ENCODE measurements at places on chromosomes 2 and 18.

GRCh38 chr2:83686863-83687262 is 772.2 kb downstream of the SUCLG1 start:
- DNase-seq = no peak

GRCh38 chr2:240655931-240656886 is 26.5 kb downstream of the AQP12B start:
- no peak for DNase-seq

GRCh38 chr2:37832590-37833197 is 92.4 kb upstream of the RMDN2 start:
- DNase-seq = no peak

DNA sequence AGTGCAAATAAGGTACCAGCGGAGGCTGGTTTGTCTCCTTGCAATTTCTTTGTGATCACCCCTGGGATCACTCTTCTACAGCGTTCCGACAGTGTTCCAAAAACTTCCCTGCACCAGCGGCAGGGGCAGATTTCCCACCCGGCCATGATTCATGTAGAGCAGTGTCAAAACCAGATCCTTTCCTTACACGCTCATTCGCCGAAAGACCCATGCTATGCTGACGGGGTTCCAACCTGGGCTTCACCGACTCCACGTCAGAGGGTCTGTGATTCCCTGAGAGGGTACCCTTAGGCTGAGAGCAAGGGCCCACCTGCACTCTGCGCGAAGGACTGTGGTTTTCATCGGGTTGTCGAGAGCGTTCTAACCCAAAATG is 423 bp upstream of the TTC27 start:
- DNase-seq = peak; percentile 30

DNA sequence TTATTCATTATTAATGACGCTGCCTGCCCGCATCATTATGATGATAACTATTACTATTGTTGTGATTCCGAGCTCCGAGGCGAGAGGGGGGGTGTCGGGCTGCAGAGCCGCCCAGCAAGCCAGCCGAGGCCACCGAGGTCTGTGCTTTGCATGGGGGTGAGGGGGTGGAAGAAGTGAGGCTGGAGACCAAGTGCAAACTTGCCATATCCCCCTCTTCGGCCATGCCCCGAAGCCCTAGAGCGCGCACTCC is 3.6 kb downstream of the BCL11A start:
- no peak for DNase-seq

DNA sequence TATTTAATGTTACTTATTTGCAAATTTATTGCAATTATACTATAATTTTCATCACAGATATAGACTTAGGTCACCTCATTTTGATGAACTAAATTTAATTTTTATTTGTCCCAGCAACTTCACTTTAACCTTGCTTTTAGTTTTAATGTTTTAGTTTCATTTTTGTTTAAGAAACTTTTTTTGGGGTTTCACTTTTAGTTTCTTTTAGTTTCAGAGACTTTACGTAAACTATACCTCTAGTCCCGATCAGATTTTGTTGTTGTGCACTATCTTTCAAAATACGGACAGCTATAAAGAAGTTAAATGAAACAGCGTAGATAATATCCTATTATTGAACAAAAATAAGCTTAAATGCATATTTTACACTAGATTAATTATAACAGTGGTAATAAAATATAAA is 460.5 kb downstream of the ERBB4 start:
- no peak for DNase-seq

GRCh38 chr2:64203858-64204632 is 59.8 kb upstream of the PELI1 start:
- no peak for DNase-seq

- DNase-seq = no peak
These were observed 6.7 kb downstream of the ATG16L1 start for GRCh38 chr2:233258211-233258610.

GRCh38 chr18:77300579-77300978 is 50.9 kb downstream of the GALR1 start:
- DNase-seq = no peak

DNA sequence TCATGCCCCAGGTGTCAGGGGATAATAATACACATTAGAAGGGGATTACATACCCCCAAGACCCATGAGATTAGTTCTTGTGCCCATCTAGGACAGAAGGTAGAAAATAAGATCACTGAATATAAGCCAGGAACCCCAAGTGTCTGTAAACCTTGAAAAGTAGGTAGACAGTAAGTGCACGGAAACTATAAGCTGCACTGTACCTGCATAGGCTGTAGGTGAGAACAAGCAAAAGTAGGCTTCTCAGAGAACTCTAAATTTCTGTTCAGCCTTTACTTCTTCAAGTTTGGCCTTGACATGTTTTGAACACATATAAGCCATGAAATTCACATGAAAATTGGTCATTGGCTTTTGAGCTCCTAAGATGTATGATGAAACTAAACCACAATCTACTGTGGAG is 113.0 kb upstream of the FSIP2 start:
- DNase-seq = no peak

DNA sequence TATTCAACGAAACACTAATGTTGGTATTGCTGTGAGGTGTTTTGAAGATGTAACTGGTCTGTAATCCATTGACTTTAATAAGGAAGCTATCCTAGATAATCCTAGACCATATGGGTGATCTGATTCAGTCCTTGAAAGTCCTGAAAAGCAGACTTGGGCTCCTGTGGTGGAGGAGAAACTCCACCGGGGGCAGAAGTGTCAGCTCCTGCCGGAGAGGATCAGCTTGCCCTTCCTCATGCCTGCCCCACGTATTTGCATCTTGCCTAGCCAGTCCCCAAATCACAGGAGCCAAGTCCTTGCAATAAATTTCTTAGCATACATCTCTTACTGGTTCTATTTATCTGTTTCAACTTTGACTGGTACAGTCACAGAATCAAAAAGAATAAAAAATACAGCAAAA is 144.2 kb upstream of the DLGAP1 start:
- DNase-seq = no peak

DNA sequence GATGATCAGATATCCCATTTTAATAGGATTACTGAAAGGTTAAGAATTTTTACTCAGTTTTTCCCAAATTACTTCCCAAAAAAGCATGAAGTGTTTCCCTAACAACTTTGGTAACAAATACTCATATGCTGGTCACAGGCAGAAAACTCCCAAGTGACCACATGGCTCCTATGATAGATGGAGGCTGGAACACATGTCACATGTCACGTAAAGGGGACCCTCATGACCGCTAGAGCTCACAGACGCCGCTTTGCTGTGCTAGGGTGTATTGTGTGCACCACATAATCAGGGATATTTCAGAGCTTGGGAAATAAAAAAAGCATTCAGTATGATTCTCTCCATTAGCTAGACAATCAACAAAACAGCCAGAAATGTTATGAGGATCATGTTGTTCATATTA is 228.2 kb downstream of the TMEM163 start:
- no peak for DNase-seq

DNA sequence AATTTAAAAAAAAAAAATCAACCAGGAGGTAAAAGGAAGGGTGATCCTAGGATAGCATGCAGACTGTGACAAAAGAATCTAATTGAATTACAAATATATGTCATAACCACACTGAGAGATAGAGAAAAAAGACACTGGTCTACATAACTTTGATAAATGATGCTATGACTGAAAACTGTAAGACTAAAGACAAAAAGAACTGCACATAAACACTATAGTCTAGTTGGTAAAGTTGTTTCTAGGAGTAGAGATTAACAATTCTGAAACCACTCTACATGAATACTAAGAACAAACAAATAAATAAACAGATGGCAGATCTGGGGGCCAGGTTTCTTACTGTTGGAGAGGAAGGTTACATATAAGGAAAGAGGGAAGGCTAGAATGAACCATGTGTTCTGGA is 14.6 kb upstream of the CHAC2 start:
- no peak for DNase-seq

DNA sequence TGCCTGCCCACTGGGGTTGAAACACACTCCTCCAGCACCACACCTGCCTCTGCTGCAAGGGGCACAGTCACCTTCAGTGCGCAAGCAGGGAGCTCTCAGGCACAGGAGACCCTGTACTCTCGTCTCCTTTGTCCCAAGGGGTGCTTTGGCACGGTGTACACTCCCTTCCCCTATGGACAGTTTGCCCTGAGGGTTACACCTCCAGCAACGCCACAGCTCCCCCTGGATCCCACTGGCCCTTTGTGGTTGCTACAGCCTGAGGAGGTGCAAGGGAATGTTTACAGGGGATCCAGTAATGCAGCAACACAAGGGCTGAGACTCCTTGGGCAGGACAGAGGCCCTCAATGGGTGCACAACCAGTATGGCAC is 45.2 kb upstream of the FAM117B start:
- no peak for DNase-seq

- no peak for DNase-seq
These were observed 22.4 kb upstream of the PMAIP1 start for GRCh38 chr18:59877361-59877760.

DNA sequence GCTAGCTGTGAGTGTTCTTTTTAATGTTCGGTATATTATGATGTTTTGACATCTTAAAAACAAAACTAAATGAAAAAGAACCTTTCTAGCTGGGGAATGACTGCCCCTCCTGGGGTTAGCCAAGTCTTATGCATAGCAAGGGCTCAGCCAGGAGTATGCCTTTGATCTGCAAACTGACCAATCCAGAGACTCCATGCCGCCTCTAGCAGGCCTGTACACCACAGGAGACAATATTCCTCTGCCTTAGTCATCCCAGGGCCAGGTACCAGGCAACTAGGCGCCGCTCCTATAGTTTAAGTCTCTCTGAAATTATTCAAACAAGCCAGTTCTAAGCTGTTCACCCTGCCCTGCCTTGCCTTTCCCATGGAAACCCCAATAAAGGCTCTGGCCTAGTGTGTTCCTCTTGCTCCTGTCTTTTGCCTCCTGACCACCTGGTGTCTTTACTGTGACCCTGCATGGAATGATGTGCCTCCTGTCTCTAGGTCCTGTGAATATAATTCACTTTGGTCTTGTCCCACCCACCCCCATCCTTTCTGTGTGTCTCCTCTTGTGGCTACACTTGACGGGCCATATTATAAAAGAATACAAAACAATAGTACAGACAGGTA is 52.0 kb upstream of the CHN1 start:
- no peak for DNase-seq

DNA sequence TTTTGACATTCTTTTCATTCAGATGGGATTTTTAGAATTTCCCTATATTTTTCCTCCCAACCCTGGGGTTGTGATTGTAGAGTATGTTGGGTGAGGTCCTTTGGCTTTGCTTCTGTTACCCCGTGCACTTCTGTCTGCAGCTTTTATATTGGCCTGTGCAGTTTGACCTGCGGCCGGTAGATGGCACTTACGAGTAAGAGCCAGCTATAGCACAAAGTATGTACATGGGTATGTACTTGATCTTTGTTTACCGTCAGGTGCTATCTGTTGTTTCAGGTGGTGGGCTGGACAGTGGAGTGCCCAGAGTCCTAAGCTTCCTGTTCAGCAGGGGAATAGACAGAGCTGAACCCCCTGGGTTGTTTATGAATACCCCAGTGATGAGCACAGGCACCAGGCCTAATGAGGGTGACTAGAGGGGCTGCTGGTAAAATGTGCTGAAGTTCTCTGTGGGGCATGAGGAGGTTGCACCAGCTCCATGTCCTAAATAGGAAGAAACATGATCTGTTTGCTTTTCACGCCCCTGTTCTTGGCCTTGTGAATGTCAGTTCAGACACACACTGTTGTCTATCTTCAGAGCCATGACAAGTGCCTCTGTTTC is 58.9 kb upstream of the THUMPD2 start:
- no peak for DNase-seq

GRCh38 chr18:4236940-4237663 is 218.0 kb downstream of the DLGAP1 start:
- DNase-seq = no peak

DNA sequence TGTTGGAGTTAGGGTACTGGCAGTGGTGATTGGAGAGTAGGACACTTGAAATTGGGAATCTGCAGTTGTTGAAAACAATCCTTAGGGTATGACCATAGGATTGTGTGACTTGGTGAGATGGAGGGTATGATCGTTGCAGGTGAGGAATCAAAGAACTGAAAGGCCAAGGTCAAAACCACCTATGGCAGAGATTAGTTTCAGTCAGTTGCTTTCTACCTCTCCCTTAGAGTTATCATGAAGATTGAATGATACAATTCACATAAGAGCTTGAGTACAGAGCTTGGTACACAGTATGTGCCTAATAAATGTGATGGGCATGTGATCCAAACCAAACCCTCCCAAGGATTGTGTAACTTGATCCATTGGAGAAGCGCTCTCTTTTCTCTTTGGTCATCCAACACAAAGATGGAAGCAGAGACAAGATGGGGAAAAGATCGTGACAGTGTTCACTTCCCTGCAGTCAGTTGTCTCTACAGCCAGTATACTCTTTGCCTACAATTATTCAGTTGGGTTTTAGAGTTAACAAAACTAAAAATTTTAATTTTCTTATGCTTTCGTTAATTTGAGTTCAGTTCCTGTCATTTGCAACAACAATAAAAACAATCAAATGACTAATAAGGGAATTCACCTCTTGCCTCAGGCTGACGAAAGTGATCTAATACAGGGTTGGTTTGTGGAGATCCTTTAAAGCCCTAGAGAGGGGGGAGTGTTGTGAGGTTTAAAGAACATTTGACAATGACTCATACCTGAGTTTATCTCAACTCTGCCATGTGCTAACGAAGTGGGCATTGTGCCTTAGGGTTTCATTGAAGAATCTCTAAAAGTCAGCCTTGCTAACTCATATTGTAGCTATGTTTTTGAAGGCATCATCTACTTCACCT is 14.8 kb upstream of the SMAD2 start:
- no peak for DNase-seq

DNA sequence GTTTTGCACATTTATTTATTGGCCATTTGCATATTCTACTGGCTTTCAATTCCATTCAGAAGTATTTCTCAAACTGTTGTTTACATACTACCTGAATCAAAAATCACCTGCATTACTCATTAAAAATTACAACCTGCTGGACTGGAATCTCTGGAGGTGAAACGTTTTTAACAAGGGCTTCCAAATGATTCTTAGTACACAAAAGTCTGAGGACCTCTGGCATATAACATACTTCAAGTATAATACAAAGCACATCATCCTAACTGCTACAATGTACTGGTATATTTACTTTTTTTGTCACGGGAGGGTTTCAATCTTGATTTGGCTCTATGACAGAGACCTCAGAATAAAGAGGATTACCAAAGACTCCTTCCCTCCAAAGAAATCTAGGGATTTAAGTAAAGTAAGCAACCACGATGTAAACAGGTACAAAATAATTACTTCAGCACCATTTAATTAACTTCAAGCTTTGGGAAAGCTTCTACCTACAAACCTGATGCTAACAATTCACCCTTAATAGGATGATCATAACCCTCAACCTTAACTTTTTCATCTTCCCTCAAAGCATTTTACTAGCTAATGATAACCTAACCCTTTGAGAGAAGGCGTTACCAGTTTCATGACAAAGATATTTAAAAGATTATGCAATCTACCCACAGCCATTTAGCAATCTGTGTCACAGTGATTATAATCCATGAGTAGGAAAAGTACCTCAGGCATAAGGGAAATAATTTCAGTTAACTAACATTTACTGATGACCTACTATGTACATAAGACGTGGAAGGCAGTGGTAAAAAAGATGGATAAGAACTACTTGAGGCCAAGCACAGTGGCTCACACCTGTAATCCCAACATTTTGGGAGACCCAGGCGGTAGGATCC is 24.7 kb downstream of the ATAD2B start:
- no peak for DNase-seq

- no peak for DNase-seq
These were observed 110.5 kb downstream of the ZFP36L2 start for GRCh38 chr2:43115881-43116280.
